K562 (cell line): ENCODE measurements at places on chromosomes 6 and 20. TPM values are rescaled to one million over a fixed set of nuclear protein-coding genes. Genes with fewer than 3 reads are reported as not detected.

DNA sequence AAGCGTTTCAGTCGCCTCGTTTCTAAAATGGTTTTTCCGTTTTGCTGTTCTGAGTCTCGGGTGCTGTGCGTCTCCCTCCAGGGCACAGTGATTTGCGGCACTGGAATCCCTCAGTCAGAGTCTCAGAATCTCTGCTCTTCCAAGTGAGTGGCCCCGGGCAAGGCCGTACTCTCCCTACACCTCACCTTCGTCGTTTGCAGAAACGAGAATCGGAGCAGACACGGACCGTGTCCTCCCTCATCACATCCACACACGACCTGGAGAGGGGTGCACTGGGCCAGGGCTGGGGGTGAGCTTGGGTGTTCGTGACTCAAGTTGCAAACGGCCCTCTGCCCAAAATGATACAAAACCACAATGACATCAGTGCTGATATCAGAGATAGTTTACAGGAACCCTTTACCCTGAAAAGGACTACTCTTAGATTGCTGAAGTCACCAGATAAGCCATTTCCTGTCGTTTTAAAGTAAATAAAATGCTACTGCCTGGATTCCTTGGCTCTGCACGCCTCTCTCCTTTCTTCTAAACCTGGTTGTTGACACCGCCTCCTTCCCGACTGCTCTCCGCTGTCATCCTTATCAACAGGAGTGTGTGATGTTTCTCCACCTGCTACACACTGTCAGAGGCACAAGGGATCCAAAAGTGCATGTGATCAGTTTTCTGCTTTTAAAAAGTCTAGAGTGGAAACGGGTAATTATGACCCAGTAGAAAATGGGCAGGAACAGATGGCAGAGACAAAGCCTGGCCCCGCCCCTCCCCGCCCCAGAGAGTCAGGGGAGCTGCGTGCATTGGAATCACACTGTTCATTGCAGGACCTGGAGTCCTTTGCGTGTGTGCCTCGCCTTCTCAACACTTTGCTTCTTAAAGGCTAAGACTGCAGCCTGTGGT, 38.4 kb downstream of the KIF25 start:
- peak overlapping the region; percentile 23 for H3K4me3 ChIP-seq
- H3K27ac ChIP-seq, result peak overlapping the region; percentile 26; the same call in 1 of the 3 replicates
- H3K27me3 ChIP-seq, result peaks cover 49% of the 10 kb centered on the region
- peaks cover 10% of the 10 kb centered on the region for H3K4me1 ChIP-seq
- no peaks in the 10 kb centered on the region for H3K36me3 ChIP-seq

The ACTL10 gene
- 0.11 TPM in 1 of 2 replicates, not detected in the other for total RNA-seq

DNA sequence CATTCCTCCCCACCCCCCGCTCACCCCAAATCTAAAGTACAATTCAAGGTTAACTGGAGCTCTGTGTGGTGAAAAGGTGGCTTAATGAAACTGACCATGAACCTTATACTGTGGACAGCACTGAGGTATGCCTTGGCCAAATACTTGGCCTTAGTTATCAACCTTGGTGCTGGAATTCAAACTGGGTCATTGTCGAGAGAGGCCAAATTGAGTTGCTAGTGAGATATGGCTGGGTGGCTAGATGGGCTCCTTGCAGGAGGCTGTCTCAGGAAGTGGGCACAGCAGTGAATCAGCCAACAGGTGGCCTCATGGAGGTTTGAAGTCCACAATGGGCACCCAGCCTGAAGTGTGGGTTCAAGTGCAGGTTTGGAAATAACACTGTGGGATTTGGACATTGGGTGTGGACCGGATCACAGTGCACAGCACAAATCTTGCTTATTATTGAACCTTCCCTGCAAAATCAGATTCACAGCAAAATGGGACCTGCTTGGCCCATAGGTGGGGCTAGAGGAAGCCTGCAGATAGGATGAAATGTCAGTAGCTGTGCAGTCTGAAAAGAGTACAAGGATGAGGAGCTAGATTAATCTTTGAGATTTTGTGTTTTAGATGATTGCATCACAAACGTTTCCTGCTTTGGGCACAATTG, 5.6 kb upstream of the BTBD3 start:
- H3K4me1 ChIP-seq, result no peaks in the 10 kb centered on the region
- no peak overlapping the region for H3K27ac ChIP-seq
- no peaks in the 10 kb centered on the region for H3K36me3 ChIP-seq
- no peak overlapping the region for H3K4me3 ChIP-seq

DNA sequence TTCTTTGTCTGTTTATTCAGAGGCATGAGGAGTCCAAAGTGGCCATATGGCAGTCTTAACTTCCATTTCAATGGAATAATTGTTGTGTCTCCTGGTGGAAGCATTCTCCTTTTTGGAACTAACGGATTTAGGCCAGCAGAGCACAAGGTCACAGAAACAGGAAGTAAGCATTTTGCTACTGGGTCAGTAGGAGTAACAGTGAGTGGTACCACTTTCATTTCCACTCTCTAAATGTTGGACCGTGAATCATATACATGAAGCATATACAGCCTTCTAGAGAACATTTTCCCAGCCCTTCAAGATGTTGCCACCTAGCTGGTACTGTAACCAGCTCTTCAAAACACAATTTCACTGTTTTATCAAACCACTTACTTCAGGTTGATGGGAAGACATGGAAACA, 182.8 kb downstream of the EYS start:
- DNase-seq, result no peak
- H3K27ac ChIP-seq, result no peak overlapping the region
- no peaks in the 10 kb centered on the region for H3K27me3 ChIP-seq
- H3K36me3 ChIP-seq, result no peaks in the 10 kb centered on the region

- H3K27me3 ChIP-seq, result no peaks in the 10 kb centered on the region
- no peak overlapping the region for H3K4me3 ChIP-seq
- DNase-seq, result no peak
- no peaks in the 10 kb centered on the region for H3K4me1 ChIP-seq
- peaks cover 36% of the 10 kb centered on the region; the same call in 2 of the 3 replicates for H3K36me3 ChIP-seq
Measured at GRCh38 chr6:73299151-73299971, 36.4 kb upstream of the KHDC1 start.

GRCh38 chr6:113047148-113047547, 700.0 kb downstream of the RFPL4B start:
- no peaks in the 10 kb centered on the region for H3K36me3 ChIP-seq
- H3K4me3 ChIP-seq, result no peak overlapping the region
- DNase-seq, result no peak
- no peaks in the 10 kb centered on the region for H3K27me3 ChIP-seq
- no peak overlapping the region for H3K27ac ChIP-seq
- no peaks in the 10 kb centered on the region for H3K4me1 ChIP-seq

The ETV7 gene
- 0.16 and 0.22 TPM in 2 replicates for total RNA-seq

GRCh38 chr6:18034798-18035202, 47.4 kb upstream of the KIF13A start:
- no peaks in the 10 kb centered on the region for H3K36me3 ChIP-seq
- H3K27ac ChIP-seq, result no peak overlapping the region
- no peaks in the 10 kb centered on the region for H3K27me3 ChIP-seq

GRCh38 chr6:122752459-122752858, 27.1 kb upstream of the FABP7 start:
- no peak for DNase-seq
- H3K27me3 ChIP-seq, result no peaks in the 10 kb centered on the region
- no peak overlapping the region for H3K27ac ChIP-seq

DNA sequence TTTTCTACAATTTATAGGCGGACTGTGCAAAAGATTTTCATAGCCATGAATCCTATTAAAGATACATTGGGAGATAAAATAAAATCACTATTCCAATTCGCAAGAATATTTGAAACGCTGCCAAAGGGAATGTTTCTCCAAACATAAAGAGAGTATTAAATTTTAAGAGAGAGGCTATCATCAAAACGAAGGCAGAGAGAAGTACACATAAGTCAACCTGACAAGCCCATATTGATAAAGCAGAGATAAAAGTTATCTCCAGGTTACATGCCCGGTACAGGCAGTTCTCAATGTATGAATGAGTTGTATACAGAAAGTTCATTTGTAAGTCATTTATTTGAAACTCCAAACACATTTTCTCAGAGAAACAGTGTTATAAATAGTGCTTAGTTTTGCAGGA, 193.1 kb downstream of the ATXN1 start:
- no peak for DNase-seq
- no peaks in the 10 kb centered on the region for H3K4me1 ChIP-seq
- peaks cover 4% of the 10 kb centered on the region; the same call in 1 of the 2 replicates for H3K27me3 ChIP-seq
- H3K4me3 ChIP-seq, result no peak overlapping the region

DNA sequence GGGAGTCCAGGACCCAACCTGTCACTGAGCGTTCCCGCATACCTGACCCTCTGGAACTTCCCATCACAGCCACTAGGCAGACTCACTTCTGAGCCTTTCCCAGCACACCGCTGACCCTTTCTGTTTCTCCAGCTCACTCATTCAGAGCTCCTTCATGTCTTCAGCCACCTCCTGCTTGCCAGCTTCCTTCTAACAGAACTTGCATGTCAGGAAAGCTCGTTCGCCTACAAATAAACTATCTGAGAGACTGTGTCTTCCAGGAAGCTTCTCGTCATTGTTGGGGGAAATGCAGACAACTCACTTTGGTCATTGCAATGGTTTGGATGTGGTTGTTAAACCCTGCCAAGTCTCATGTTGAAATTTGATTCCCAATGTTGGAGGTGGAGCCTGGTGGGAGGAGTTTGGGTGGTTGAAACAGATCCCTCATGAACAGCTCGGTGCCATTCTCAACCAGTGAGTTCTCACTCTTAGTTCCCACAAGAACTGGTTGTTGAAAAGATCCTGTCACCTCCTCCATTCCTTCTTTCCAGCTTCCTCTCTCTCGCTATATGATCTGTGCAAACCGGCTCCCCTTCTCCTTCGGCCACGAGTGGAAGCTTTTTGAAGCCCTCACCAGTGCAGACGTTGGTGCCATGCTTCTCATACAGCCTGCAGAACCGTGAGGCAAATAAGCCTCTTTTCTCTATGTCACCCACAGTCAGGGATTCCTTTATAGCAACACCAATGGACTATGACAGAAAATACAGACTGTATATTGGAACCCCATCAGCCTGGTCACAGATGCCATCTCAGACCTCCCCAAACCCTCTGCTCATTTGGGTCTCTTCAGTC, 1.4 kb upstream of the MUC21 start:
- H3K4me3 ChIP-seq, result no peak overlapping the region
- H3K27me3 ChIP-seq, result peaks cover 50% of the 10 kb centered on the region
- H3K27ac ChIP-seq, result no peak overlapping the region
- peak; percentile 46 for DNase-seq
- H3K36me3 ChIP-seq, result no peaks in the 10 kb centered on the region

DNA sequence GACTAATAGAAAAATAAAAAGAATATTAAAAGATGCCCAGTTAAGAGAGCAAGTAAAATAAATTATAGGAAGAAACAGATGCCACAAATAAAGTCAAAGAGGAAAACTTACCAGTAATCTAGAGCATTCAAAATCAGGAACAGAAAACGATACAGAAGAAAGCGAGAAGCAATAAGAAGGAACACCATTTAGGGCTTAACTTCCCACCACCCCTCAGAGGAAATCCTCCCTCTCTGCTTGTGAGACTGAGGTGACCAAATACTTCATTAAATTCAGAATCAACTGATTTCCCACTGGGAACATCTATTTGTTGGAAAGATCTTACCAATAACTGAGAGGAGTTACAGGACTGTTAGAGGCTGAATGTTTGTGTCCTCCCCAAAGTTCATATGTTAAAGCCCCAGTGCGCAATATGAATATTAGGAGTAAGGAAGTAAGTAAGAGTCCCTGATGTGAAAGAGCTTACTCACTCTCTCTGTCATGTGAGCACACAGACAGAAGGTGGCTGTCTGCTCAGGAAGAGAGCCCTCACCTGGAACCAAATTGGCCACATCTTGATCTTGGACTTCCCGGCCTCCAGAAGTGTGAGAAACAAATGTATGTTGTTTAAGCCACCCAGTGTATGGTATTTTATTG, 19.5 kb downstream of the KATNA1 start:
- no peaks in the 10 kb centered on the region for H3K4me1 ChIP-seq
- H3K27ac ChIP-seq, result no peak overlapping the region
- no peak for DNase-seq
- H3K4me3 ChIP-seq, result no peak overlapping the region
- H3K36me3 ChIP-seq, result peaks cover 41% of the 10 kb centered on the region; the same call in 2 of the 3 replicates

DNA sequence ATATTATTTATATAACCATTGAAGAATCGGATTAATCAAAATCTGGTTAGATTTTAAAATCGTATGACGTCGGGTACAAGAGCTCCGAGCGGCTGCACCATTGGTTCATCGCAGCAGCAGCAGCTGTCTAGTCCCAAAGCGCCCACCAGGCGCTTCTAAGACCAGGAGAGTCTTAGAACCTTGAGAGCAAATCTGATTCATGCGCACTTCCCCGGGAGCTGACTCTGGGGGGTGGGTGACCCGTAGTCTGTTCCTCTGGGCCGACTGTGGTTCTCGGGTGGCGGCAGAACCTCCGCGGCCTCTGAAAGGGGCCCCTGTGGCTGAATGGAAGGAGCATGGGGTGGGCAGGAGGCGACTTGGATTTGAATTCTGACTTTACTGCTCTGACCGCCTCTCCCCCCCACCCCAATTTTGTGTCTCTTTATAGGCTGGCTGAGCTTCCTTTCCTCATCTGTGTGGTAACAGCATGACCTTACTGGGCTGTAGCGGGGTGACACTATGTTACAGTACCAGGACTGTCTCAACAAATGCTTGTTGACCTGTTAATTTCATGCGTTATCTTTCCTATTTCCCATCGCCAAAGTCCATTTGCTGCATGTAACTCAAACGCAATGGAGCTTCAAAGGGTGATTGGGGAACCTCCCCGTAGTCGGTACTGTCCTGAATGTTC, 119.7 kb downstream of the RTN4IP1 start:
- no peak overlapping the region for H3K4me3 ChIP-seq
- H3K27ac ChIP-seq, result no peak overlapping the region
- H3K4me1 ChIP-seq, result peaks cover 24% of the 10 kb centered on the region
- H3K36me3 ChIP-seq, result no peaks in the 10 kb centered on the region

The E2F3 gene
- total RNA-seq, result 41.3 and 44.7 TPM in 2 replicates

DNA sequence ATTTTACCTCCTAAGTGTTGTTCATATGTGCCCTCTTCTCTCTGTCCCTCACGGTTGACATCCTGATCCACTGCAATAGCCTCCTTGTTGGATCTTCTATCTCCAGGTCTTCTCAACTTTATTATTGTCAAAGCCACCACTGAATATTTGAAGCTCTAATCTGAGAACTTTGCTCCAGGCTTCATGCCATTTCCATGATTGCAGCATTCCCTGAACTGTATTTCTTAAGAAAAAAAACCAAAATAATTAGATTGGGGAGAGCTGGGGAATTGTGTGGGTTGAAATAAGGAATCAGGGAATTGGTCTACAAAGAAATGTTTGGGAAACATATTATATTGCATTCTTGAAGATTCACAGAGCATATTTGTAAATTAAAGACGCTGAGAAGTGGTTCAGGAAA, 2.5 kb upstream of the STX7 start:
- H3K27me3 ChIP-seq, result no peaks in the 10 kb centered on the region
- H3K36me3 ChIP-seq, result 0 out of 3 replicates have a peak, but pooled peaks cover 3% of the 10 kb centered on the region
- H3K27ac ChIP-seq, result no peak overlapping the region
- no peak for DNase-seq
- H3K4me3 ChIP-seq, result no peak overlapping the region
- no peaks in the 10 kb centered on the region for H3K4me1 ChIP-seq

DNA sequence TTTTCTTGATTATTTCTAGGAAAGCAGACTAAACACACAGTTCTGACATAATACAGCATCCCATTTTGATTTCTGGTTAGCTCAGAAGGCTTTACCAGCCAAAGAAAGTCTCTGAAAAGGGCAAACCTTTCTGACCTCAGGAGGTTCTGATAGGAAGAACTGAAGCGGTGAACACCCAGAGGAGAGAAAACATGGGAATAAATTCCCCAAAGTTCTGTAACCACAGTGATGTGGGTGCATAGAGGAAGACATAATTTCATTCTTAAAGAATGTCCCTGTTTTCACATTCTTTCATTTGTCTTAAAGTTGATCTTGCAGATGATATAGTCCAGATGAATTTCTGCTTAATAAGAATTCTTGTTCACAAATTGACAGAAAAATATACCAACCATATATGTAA, 60.3 kb downstream of the RSPO3 start:
- H3K4me1 ChIP-seq, result no peaks in the 10 kb centered on the region
- H3K4me3 ChIP-seq, result no peak overlapping the region
- no peak for DNase-seq
- no peaks in the 10 kb centered on the region for H3K36me3 ChIP-seq
- no peaks in the 10 kb centered on the region for H3K27me3 ChIP-seq
- H3K27ac ChIP-seq, result no peak overlapping the region
